ENCODE measurements at places on chromosomes 11 and 22.

GRCh38 chr11:79512706-79513469, 72.1 kb upstream of the TENM4 start:
- no peak for DNase-seq

DNA sequence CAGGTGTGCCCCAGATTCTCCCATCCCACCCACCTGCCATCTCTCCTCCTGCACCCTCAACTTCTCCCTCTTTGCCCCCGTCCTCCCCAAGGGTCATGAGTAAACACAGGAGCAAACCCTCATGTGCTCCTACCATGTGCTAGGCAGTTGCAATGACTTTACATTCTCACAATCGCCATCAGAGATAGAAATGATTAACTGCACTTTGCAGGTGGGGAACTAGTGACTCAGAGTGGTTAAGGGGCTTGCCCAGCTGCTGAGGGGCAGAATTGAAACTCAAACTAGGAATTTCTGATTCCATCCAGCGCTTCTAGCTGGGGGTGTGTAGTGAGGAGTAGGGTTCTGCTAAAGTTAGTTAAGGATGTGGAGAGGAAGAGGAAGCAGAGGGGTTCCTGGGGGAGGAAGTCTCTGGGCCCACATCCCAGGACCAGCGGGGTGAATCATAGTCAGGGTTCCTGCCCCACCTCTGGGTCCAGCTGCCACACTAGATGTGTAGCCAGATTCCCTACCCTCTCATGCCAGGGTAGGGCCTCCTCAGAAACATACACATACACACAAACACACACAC, 16.0 kb upstream of the PRG2 start:
- no peak for DNase-seq

- no peak for DNase-seq
These were observed 17.7 kb upstream of the OLFML1 start for GRCh38 chr11:7467652-7468051.

GRCh38 chr11:111582163-111582562, 20.1 kb upstream of the SIK2 start:
- no peak for DNase-seq

GRCh38 chr11:11793073-11793472, 48.7 kb upstream of the USP47 start:
- no peak for DNase-seq

- DNase-seq: no peak
These were observed 571 bp downstream of the FAR1 start for GRCh38 chr11:13668957-13669521.

DNA sequence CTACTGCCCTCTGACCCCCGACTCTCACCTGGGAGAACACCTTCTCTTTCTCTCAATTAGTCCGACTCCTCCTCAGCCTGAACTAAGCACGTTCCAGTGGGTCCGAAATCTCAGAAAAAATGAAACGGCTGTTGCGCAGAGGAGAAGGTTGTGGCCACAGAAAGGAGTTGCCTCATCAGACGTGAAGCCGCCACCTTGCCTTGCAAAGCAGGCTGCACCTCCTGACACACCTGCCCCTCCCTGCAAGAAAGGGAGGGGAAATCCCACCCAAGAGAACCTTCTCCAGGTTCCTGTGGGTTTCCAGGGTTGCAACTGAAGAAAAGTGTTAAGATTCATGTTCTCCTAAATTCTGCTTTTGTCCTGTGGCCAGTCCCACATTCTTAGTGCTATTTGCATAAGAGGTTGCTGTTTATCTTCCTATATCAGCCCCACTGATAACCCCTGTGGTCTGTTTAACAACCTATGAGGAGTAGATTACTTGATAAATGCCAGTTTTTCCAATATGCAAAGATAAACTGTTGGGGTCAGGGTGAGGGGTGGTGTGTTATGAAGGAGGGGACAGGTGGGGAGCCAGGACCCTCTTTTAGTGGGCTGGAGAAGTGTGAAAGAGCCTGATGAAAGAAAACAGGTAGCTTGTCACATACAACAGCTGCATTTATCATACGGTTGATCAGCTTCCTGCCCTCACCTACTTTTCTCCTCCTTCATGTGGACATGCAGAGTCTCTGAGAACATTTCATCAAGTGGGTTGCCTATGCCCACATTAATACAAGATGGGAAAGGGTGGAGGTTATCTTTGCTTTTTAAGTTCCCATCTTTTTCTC, 18.2 kb downstream of the ZBTB16 start:
- DNase-seq: no peak

DNA sequence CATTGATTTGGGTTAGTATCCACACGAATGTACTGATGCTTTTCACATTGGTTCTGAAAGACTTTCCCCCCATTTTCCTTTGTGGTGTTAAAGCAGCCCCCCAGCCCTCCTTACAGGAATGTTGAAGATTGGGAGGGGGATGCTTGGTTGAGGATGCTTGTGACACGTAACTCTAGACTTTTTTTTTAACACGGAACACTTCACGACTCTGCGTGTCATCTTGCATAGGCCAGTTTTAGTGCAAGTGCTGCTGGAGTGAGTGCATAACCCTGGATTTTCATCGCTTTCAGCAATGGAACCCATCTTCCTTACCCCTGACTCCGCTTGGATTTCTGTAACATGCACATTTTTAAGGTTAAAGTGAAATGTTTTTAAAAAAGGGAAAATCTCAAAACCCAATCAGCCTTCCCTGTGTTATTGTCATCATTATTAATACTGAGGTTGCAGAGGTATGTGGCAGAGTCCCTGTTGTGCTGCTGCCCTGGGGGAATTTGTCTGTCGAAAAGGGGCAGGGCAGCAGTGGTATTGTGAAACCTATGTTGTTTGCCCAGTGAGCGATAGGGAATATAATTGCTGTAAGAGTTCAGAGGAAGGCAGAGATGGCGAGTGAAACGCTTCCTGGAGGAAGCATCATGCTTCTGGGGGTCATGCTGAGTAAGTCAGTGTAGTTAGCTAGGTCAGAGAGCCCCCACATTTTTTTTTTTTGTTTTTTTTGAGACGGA, 12.1 kb downstream of the CECR2 start:
- DNase-seq: no peak

DNA sequence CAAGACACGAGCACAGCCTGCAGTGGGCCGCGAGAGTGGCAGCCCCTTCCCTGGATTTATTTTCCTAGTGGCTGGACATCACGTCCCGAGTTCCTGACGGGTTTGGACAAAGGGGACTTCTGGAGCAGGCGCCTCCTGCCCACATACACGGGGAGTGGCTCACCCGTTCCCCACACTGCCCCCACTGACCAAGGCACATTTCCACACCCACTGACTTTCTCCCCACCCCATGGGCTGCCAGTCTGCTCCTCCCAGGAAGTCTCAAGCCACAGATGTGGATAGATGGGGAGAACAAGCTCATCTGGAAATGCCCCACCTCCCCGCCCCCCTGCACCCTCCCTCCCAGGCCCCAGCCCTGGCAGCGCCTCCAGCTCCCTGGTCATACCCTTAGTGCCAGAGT, 34.0 kb upstream of the FADD start:
- no peak for DNase-seq

- DNase-seq: no peak
These were observed 545.2 kb upstream of the CADM1 start for GRCh38 chr11:116049383-116049782.

- no peak for DNase-seq
These were observed 7.5 kb downstream of the ME3 start for GRCh38 chr11:86664930-86665329.

- no peak for DNase-seq
These were observed 76.6 kb downstream of the USP35 start for GRCh38 chr11:78265326-78265725.

DNA sequence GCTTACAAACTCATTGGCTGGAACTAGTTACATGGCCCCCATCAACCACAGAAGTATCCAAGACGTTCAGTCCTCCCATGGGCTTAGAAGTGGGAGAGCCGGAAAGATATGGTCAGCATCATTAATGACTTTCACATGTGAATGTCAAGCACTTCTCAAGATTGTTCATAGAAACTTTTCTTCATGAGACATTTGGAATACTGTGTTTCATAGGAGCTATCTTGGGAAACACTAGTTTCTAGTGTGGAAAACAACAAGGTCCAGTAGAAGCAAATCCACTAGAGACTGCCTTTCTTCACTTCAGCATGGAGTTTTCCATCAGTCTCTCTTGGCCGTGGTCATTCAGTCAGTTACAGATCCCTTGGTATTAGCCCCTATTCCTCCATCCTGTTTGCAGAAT, 160.9 kb downstream of the C11orf91 start:
- DNase-seq: no peak
